ENCODE measurements at places on chromosomes 12 and 14.

DNA sequence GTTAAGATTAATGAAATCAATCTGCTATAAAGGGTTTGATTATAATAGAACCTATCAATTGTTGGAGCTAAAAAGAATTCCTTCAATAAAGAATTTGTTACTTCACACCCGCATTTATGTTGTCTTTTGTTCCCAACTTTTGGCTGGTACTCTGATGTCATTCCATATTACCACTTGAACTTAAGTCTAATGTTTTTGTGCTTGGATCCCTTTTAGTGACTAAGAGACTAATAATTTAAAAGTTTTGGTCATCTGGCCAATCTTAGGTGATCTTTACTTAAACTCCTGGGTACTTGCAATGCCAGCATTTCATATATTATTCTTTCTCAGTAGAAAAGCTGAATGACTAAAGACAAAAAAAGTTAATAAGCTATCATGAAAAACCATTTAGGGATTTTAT, 113.0 kb downstream of the TMEM30B start:
- DNase-seq: no peak

GRCh38 chr12:111033281-111034082, 113.1 kb upstream of the MYL2 start:
- no peak for DNase-seq

DNA sequence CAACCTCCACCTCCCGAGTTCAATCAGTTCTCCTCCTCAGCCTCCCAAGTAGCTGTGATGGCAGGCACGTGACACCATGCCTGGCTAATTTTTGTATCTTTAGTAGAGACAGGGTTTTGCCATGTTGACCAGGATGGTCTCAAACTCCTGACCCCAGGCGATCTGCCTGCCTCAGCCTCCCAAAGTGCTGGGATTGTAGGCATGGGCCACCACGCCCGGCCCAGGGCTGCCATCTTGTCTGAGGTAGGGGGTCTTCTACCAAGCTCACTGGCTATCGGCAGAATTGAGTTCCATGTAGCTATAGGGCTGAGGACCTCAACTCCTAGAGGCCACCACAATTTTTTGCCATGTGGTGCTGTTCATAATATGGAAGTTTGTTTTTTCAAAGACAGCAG, 115.6 kb downstream of the EGLN3 start:
- DNase-seq: no peak

DNA sequence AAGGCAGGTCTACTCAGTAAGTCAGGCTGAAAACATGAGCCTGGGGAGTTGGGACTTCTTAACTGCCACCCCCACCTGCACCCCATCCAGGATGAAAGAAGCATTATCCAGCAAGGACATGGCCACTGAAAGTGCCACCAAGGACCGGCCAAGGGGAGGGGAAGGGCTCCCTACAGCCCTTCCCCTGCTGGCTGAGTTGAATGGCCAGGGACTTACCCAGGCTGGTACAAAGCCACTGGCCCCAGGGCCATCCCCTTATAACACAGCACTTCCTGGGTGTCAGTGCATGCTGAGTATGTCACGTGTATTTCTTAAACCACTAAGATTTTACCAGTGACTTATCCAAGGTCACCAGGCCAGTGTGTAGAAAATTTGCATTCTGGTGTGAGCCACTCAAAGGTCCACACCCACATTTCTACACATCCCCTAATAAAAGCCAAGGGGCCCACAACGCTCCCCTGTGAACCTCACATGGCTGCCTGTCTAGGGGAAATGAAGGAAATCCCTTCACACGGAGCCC, 29.3 kb upstream of the ZFP36L1 start:
- no peak for DNase-seq

DNA sequence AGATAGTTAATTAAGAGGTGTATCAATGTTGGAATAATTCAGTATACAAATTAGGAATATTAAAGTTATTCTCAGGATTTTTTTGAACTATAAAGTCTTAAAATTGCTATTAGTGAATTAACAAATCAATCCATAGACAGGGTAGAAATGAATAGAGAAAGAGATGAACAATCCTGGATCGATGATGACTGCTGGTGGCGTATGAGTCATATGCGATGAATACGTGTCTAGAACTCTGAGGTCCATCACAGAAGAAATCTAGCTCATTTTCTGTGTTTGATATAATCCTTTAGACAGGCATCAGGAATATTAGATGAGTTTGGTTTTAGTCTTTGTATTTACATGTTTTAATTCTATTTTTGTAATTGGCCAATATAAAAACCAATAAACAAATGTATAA, 85.4 kb upstream of the RTL1 start:
- DNase-seq: no peak

GRCh38 chr12:124758266-124759220, 105.1 kb downstream of the SCARB1 start:
- DNase-seq: no peak

- DNase-seq: no peak
Observed at GRCh38 chr14:72715215-72715849, 178.6 kb downstream of the DPF3 start.

DNA sequence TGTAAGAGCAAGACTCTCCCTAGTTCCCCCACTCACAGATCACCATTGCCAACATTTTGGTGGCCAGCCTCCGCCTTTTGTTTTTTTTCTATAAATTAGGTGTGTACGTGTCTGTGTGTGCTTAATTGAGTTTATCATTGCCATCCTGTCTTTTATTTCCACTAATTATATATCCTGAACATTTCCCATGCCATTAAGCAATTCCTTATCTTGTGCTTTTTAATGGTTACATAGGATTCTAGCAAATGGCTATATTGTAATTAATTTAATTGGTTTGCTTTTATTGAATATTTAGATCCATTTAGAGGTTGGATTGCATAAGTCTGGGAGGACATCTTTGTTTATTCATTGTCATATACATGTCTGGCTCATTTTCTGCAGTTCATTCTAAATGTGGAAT, 107.3 kb upstream of the RTL1 start:
- no peak for DNase-seq

DNA sequence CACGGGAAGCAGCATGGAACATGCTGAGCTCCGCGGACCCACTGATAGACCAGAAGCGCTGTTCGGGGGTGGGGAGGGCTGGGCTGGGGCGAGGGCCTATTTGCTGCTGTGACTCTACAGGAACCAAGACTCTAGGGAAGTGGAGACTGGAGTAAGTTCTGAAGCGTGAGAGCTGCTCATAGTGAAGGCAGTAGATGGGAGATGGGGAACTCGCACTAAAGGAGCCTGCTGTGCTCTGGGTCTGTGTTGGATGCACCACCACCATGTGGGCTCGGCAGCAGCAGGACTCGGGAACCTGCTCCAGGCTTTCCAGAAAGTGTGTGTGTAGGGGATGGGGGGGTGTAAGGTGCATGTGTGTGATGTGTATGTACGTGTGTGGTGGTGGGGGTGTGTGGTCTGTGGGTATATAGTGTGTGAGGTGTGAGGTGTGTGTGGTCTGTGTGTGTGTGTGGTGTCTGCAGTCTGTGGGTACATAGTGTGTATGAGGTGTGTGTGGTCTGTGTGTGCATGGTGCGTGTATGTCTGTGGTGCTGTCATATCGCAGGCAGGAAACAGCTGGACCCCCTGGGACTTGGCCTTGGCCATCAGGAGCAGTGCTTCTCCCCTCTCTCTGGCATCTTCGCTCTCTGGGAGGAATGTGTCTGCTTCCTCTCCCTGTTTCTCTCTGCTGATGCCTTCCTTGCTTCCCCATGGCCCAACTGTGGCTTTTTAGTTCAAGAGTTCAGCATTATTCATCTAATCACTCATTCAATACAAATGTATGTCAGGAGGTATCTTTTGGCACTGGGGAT, 378.9 kb downstream of the FUT8 start:
- DNase-seq: no peak

DNA sequence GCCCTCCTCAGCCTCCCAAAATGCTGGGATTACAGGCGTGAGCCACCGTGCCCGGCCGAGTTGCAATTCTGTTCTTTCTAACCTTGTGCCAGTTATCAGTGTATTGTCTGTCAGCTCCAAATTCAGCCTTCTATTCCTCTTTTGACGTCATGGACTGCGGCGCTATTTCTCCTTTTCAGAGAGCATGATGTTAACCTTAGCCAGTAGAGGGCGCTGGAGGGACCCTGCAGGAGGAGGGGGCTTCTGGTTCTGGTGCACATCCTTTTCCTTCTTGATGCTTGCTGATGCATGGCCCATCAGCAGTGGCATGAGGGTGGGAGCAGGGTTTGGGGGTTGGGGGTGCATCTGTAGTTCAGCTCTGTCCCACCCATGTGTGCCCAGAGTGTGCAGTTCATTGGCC, 179.3 kb upstream of the RMST start:
- no peak for DNase-seq

DNA sequence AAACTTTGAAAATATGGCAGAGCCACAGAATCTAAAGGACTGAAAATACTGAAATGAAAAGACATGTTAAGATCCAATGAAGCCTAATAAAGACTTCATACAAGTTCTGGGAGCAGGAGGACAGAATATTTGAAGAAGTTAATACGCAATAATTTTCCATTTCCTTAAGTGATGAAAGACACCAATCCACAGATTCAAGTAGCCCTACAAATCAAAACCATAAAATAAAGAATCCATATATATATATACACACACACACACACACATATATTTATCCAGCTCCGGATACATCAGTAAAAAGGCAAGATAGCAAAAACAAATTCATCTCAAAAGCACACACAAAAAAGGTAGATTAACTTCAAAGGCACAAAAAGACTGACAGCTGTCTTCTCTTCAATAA, 5.7 kb downstream of the NAP1L1 start:
- no peak for DNase-seq

- DNase-seq: no peak
Observed at GRCh38 chr14:77026930-77027537, 1.5 kb downstream of the IRF2BPL start.

- DNase-seq: no peak
Observed at GRCh38 chr12:10293151-10293550, 14.5 kb upstream of the KLRD1 start.

- no peak for DNase-seq
Observed at GRCh38 chr12:81245458-81245857, 167.6 kb downstream of the ACSS3 start.

DNA sequence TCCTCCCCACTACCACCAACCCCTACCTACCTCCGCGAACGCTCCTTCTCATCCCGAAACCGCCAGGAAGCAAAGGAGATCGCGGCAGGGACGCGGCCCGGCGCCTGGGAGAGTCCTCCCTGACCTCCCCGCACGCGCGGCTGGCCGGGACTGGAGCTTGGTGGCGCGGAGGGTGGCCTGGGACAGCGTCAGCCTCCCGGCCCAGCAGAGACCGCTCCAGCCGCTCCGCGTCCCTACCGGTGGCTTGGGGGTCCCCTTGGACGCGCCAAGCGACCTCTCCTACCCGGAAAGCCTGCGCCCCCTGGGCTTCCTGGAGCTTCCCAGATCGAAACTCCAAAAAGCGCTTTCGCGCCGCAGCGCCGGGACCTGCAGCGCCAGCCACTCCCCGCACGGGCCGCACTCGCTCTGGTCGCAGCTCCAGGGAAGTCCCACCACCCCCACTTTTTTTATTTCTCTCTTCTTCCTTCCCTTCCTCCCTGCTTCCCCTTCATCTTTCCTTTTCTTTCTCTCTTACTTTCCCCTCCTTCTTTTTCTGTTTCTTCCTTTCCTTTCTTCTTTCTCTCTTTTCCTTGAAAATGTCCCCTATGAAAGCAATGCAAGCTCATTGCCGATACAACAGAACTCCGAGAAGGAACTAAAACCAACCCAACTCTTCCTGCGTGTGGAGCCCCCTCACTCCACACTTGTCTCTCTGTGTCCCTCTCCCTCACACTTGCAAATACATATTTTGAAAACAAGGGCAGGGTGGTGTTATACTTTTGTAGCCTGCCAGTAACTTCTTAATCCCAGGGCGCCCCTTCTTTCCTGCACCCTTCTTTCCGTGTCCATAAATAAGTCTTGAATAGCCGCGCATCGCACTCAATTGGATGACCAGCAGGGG, 3.8 kb downstream of the DIO3 start:
- no peak for DNase-seq

GRCh38 chr12:65082406-65082805, 38.7 kb downstream of the WIF1 start:
- DNase-seq: no peak

DNA sequence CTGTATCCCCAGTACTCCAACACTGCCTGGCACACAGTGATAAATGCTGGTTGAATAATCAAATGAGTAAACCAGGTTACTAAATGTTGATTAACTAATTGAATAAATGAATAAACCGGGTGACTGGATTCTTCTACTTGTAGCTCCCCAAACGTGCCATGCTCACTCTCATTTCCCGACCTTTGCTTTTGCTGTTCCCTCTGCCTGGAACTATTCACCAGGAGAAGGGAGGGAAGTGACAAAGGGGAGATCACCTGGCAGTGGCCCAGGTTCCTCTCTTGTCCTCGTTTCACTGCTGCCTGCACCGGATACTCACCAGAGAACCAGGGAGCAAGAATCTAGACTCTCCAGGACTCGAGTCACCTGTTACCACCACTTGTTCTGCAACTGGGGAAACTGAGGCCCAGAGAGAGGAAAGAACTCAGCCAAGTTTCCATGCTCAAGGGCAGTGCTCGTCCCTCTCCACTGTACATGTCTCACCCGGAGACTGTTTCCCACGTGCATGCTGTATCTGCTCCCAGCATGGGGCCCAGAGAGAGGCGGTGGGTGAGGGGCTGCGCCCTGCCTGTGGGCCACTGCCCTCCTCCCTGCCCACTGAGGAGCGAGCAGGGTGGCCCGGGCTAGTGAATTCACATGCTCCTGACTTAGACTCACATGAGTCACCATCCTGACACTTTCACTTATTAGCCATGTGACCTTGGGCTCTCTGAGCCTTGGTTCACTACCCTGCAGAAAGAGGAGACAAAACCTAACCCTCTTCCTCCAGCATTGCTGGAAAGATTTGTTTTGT, 17.7 kb upstream of the POP5 start:
- no peak for DNase-seq

- DNase-seq: no peak
Observed at GRCh38 chr12:128338386-128339125, 71.6 kb downstream of the TMEM132C start.

DNA sequence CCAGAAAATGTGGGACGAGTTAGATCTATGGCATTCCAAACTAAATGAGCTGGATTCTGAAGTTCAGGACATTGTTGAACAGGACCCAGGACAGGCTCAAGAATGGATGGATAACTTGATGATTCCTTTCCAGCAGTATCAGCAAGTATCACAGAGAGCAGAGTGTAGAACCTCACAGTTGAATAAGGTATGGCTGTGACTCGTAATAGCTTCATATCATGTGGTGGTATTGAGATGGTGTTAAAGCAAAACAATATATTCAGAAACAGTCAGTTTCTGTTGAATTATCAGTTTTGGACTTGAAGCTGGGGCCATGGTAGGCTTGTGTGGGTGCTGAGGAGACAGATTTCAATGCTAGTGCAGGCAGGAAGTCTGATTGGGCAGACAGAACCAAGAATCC, 213.7 kb downstream of the ESR2 start:
- no peak for DNase-seq

GRCh38 chr12:99154216-99154982, 493.2 kb upstream of the GARIN6 start:
- no peak for DNase-seq

DNA sequence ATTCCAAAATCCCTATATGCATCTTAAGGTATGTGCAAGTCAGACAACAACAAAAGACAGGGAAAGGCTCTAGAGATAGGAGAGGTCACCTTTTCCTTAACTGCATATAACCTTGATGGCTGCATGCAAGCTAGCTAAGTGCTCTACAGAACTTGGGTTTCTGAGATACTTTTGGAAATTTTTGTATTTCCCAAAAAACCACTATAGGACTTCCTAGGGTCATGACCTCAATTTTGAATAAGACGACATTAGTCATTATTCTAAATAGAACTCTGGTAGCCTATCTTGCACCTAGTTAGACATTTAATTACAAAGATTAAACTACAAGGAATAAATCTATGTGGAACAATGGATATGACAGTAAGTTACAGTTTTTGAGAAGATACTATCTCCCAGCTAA, 309.3 kb downstream of the BCAT1 start:
- DNase-seq: no peak
